NCI-H2081 (cell line): ENCODE measurements at places on chromosomes 5 and 9.

DNA sequence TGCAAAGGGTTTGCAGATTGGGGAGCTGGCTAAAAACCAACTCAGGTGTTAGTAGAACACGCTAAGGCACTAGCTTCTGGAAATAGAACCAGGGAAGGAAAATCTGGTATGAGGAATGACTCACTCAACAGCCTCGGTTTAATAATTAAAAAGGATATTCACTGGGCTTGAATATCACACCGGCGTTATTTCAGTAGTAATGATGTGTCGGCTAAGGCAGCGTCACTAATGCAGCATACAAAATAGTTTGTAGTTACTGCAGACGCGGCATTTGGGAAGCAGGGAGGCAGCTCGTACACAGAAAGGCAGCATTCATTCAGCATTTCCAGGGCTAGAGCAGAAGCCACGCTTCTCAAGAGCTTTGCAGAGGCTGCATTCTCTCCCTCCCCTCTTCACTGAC is 1.7 kb downstream of the ADRA1B start:
- DNase-seq = no peak

DNA sequence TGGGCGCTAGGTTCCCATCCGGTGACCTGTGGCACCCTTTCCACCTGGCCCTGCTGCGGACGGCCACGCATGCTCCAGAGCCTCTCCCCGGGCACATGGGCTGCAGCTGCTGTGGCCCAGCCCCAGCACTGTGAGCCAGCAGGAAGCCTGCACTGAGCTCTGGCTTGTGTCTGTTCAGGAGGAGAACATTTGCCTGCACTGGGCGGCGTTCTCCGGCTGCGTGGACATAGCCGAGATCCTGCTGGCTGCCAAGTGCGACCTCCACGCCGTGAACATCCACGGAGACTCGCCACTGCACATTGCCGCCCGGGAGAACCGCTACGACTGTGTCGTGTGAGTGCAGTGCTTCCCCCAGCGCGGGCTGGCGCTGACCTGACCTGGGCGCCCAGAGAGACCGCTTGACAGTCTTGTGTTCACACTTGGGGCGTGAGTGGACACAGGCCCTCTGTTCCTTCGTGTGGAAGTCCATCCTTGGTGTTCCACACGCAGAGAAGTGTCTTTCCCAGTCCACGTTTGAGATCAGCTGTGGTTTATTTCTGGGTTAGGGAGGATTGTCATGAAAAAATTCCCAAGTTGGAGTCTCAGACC is 66.2 kb upstream of the CACNA1B start:
- DNase-seq = no peak

DNA sequence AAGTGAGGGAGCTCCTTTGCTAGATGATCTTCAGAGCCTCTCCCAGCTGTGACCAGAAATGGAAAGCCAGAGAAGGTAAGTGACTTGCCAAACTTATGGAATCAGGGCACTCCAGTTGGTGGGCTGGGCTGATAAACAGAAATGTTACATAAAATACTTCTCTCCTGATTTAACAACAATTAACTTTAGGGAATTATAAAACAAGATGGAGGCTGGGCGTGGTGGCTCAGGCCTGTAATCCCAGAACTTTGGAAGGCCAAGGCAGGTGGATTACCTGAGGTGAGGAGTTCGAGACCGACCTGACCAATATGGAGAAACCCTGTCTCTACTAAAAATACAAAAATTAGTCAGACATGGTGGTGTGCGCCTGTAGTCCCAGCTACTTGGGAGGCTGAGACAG is 899 bp upstream of the MED10 start:
- DNase-seq = no peak

- peak; percentile 32 for DNase-seq
Measured at GRCh38 chr9:7946458-7946857, 146.9 kb upstream of the DMAC1 start.

GRCh38 chr5:42436051-42436450 is 12.8 kb downstream of the GHR start:
- DNase-seq = no peak

- DNase-seq = no peak
Measured at GRCh38 chr9:678897-679296, 162.6 kb upstream of the DMRT1 start.

- peak; percentile 72 for DNase-seq
Measured at GRCh38 chr9:74496819-74497747, at the start of gene RORB. TSS of gene RORB (plus strand) at chr9:74497335. CDS start at chr9:74497977, 642 bp downstream.

DNA sequence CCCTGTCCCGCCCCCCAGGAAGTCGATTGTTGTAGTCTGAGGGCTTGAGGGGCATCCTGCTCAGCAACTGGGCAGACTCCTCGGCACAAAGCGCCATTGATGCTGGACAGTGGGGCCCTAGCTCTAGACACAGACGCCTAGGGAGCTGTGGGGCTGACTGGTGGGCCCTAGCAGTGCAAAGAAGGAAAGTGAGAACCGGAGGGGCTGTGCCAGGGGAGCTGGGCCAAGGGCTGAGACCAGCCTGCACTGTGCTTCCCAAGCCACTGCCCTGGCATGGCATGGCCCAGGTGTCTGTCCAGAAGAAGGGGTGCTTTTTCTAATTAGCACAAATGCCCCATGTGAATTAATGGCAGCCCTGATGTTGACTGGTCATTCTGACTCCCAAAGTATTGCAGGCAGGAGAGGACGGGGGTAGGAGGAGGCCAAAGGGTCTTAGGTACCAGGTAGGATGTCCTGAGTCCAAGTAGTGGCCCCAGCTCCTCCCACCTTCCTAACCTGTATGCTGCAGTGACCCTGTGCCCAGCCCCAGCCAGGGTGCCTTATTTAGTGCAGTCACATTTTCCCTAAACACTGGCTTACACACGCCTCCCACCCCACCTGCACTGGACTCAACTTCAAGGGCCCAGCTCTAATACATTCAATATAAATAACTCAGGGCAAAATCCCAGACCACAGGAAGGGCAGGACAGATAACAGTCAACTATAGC is 15.9 kb downstream of the TCF7 start:
- no peak for DNase-seq

GRCh38 chr5:100595812-100596173 is 60.6 kb downstream of the FAM174A start:
- no peak for DNase-seq

DNA sequence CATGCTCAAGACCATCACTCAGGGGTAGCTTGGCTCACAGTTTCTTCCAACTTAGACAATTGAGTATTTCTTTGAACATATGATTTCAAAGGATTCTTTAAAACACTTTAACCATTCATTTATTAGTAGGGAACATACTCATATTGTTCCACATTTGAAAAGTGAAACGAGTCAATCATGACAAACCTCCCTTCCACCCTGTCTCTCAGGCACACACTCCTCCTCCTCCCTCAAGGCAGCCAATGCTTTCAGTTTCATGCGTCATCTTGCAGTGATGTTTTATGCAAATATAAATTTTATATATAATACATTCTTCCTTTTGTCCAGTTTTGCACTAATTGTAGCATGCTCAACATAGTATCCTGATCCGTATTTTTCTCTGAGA is 126.0 kb upstream of the BOD1 start:
- DNase-seq = no peak

DNA sequence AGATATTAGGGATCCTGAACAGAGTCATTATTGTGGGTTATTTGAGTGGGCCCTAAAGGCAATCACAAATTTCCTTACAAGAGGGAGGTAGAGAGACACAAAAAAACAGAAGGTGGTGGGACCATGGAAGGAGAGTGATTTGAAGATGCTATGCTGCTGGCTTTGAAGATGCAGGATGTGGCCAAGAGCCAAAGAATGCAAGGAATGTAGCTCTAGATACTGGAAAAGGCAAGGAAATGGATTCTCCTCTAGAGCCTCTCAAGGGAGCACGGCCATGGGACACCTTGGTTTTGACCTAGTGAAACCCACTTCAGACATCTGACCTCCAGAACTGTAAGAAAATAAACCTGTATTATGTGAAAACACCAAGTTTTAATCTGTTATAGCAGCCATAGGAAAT is 53.8 kb downstream of the TTC39B start:
- no peak for DNase-seq

DNA sequence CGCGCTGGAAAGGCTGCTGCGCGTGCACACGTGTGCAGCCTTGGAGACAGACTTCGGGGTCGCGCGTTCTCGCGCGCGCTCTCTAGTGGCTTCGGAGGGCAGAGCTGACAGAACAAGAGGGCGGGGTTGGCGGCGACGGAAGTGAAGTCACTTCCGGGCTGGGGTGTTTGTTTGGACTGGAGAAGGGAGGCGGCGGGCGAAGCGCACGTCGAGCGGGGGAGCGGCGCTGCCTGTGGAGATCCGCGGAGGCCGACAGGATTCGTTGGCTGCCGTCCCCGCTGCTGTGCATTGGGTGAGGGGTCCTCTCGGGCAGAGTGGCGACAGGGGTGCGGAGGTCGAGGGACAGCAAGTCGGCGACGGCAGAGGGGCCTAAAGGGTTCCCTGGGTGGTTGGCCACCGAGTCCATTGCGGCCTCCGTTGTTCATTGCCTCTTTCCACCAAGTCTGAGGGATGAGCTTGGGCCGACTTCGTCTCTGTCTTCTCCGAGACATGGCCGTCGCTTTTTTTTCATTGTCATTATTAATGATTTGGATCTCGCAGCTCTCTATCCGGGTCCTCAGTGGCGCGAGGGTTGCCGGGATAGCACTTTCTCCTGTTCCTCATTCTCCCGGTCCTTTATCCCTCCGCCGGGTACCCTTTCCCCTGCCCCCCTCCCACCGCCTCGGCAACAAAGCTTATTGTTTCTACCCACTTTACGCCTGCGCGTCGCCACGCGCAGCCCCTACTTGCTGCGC is at the start of gene PAIP2:
PAIP2 (plus strand) TSS at position 166 of the 734 bp plus-strand sequence. CDS start 21,931 bp downstream, outside the sequence.
- peak; percentile 95 for DNase-seq

DNA sequence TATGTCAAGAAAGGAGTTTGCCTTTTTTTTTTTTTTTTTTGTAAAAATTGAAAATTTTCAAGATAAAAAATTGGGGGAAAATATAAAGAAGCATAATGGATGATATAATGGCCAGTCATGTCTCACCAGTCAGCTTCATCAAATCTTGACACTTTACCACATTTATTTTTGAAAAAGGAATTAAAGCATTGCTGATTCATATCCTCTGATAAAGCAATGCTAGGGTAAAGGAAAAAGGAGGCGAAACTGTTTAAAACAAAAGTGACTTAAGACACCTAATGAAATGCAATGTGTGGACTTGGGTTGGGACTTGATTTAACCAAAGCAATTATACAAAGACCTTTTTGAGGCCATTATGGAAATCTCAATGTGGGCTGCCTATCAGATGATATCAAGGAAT is 208.5 kb downstream of the ARHGAP26 start:
- DNase-seq = no peak

- DNase-seq = no peak
Measured at GRCh38 chr5:92494508-92494907, 1086.5 kb downstream of the NR2F1-AS1 start.

DNA sequence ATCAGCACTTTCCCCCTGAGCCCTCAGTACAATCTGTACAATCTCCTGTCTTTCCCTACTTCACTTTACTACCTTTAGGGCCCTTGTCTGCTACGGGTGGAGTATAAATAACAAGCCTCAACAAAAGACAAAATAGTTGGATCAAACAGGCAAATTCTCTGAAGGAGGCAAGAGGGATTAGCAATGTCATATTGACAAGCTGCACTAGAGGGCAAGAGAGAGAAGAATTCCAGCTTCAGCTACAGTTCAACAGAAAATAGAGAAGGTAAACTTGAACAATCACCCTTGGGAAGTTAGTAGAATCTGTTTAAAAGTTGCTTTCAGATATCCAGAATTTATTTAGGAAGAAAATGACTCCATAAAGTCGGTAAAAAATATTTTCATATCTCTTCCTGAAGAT is 68.4 kb upstream of the IZUMO3 start:
- peak; percentile 20 for DNase-seq

- no peak for DNase-seq
Measured at GRCh38 chr5:135999406-136000139, 29.2 kb upstream of the TGFBI start.

DNA sequence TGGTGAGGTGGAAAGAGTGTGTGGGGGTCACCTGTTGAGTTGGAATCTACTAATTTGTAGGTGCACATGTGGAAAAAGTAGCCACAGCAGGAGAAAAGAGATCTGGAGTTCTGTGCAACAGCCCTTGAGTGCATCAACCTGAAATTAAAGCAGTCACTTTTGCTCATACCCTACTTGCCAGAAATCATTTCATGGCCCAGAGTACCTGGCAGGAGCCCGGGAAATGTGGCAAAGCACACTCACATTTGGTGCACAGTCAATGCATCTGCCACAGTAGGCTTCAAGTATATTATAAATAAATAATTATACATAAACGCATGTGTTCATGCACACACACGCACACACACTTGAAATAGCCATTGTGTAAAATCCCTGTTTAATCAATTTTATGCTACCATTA is 203.0 kb downstream of the ICE1 start:
- DNase-seq = no peak

DNA sequence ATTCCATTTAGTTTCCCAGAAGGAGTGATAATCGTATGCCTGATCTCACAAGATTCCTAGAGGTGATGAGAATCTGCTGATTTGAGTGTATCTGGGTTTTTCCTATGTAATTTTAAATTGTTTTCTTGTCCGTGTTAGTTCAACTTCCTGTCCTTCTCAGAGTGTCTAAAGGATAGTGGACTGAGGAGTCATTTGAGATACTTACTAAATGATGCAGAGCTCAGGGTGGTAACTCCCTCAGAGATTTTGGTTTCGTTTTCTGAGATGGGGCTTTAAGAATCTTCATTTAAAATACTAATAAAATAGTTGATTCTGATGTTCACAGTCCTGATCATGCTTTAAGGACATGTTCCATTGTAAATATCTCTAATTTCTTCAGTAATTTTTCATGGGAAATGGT is 30.3 kb downstream of the MELK start:
- DNase-seq = no peak

- DNase-seq = no peak
Measured at GRCh38 chr5:143213231-143213850, 190.1 kb downstream of the NR3C1 start.

DNA sequence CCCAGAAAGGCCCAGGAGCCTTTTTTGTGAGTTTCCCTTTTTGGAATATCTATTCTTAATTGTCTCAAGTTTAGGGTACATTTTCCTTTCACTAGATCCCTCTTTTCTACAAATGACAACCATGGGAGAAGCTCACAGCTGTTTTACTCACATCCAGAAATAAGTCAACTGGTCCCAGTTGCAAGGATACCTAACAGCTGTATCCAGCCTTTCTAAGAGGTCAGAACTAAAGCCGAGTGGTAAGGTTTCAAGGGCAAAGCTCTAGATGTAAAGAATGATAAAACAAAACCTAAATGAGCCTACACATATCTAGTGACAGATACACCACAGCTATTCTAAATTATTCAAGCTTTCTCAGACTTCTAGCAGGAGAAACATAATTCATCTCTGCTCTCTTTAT is 4.4 kb downstream of the FGF10 start:
- DNase-seq = no peak

GRCh38 chr9:94139672-94140417 is 55.6 kb downstream of the PTPDC1 start:
- no peak for DNase-seq
